Tongue (tissue), 3 donors: ENCODE measurements at places on chromosomes 6 and 20. TPM values are rescaled to one million over a fixed set of nuclear protein-coding genes. Genes with fewer than 3 reads are reported as not detected.

The FRK gene
- total RNA-seq, result 2.7 TPM

The TREM2 gene
- not detected for total RNA-seq

The BANF2 gene
- total RNA-seq, result not detected

The PSMG4 gene
- total RNA-seq, result 11.9 TPM
